Cerebellar nuclear complex (tissue), 1 donor: ENCODE measurements at places on chromosomes 13 and 19.

- DNase-seq: no peak
These were observed 509.9 kb upstream of the GPC6 start for GRCh38 chr13:92716749-92717148.

DNA sequence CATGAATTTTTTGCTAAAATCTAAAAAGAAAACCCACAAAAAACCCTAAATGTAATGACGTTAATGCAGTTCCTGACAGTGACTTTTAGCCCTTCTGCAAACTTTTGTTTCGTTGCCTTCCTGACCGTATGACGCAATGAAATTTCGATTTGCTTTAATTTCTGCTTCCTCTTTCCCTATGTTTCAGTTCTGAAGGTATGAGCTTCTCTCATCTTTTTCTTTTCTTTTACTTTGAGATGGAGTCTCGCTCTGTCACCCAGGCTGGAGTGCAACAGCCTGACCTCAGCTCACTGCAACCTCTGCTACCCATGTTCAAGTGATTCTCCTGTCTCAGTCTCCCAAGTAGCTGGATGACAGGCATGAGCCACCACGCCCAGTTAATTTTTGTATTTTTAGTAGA lies 6.1 kb upstream of the LILRA5 start:
- no peak for DNase-seq

- no peak for DNase-seq
These were observed 2.2 kb downstream of the NDFIP2 start for GRCh38 chr13:79483086-79483706.

DNA sequence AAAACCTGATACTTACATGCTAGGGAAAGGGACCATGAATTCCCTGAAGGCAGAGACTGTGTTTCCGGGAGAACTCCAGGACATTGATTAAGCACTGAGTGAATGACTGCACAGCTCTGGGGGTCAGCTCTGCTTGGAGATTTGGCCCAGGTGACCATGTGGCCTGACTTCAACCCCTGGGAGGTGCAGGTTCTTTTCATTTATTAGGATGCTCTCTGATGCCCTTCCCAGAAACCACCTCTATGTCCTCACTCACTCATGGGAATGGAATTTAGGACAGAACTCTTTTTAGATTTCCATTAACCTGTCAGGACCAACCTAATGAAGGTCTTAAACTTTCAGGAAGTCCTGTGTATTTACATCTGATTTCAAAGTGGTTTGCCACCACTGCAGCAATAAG lies 393.3 kb upstream of the ARGLU1 start:
- DNase-seq: no peak

- DNase-seq: no peak
These were observed 9.2 kb downstream of the LMTK3 start for GRCh38 chr19:48502350-48503018.

- no peak for DNase-seq
These were observed 14.5 kb upstream of the CCDC97 start for GRCh38 chr19:41295499-41295898.

- no peak for DNase-seq
These were observed 254.1 kb upstream of the RXFP2 start for GRCh38 chr13:31485183-31485582.

DNA sequence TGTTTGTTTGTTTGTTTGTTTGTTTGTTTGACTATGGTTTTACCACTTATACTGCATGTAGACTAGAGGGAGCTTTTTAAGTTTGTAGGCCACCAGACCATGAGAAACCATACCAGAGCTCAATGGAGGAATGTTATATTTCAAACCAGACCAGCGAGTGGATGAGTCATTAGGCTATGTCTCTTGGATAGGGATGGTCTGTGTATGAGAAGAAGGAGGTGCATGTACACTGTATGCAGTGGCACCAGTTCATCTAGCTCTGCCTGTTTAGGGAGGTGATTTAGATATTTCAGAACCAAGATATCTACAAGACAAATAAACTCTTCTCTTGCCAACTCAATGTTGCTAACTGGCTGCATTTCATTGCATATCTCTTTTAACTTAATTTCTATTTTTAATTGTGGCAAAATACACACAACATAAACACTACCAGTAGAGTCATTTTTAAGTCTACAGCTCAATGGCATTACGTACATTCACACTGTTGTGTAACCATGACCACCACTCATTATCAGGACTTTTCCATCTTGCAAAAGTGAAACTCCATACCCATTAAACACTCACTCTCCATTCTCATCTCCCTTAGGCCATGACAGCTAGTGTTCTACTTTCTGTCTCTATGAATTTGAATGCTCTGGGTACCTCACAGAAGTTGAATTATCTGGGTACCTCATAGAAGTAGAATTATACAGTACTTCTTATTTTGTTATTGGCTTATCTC lies 29.2 kb downstream of the SYDE1 start:
- no peak for DNase-seq
